Fibroblast of skin of right biceps (primary cell): ENCODE measurements at places on chromosomes 13 and 19.

DNA sequence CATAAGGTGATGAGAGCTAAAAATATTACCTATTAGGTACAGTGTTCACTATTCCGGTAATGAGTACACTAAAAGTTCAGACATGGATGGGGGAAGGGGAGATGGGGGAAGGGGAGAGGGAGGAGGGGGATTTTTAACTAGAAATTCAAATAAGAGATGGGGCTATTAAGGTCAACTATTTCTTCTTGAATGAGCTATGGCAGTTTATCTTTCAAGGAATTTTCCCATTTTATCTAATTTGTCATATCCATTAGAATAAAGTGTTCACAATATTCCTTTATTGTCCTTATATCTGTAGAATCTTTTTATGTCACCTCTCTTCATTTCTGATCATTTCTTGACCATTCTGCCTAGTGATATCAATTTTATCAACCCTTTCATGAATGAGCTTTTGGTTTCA, 362.4 kb downstream of the SUCLA2 start:
- DNase-seq = no peak

- no peak for DNase-seq
Observed at GRCh38 chr13:66853564-66853963, 376.6 kb downstream of the PCDH9 start.

GRCh38 chr19:33231511-33231910, 5.9 kb upstream of the SLC7A10 start:
- DNase-seq = no peak

- peak; percentile 63 for DNase-seq
Observed at GRCh38 chr19:47427241-47428176, 8.2 kb upstream of the MEIS3 start.

GRCh38 chr13:21777166-21777565, 106.3 kb downstream of the FGF9 start:
- DNase-seq = no peak

- no peak for DNase-seq
Observed at GRCh38 chr13:110057052-110057451, 249.9 kb downstream of the COL4A1 start.

- DNase-seq = no peak
Observed at GRCh38 chr19:40733149-40733548, 16.2 kb downstream of the ITPKC start.

- no peak for DNase-seq
Observed at GRCh38 chr13:111388851-111389500, 68.5 kb downstream of the TEX29 start.

DNA sequence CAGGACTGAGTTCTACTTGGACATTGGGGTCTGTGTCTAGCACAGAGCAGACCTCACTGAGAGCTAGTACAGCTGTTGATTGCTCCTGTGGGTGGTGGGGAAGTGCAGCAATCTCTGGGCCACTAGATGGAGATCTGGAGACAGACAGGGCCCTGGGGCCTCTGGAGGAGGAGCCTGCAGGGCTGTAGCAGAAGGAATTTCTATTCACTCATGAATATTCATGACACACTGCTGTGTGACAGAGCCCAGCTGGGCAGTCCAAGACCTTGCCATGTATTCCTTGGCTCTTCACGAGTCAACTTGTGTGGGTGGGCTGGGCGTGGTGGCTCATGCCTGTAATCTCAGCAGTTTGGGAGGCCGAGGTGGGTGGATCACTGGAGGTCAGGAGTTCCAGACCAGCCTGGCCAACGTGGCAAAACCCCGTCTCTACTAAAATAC, 37.5 kb downstream of the SUGP2 start:
- peak; percentile 72 for DNase-seq

- DNase-seq = no peak
Observed at GRCh38 chr13:80830431-80830830, 489.5 kb upstream of the SPRY2 start.

DNA sequence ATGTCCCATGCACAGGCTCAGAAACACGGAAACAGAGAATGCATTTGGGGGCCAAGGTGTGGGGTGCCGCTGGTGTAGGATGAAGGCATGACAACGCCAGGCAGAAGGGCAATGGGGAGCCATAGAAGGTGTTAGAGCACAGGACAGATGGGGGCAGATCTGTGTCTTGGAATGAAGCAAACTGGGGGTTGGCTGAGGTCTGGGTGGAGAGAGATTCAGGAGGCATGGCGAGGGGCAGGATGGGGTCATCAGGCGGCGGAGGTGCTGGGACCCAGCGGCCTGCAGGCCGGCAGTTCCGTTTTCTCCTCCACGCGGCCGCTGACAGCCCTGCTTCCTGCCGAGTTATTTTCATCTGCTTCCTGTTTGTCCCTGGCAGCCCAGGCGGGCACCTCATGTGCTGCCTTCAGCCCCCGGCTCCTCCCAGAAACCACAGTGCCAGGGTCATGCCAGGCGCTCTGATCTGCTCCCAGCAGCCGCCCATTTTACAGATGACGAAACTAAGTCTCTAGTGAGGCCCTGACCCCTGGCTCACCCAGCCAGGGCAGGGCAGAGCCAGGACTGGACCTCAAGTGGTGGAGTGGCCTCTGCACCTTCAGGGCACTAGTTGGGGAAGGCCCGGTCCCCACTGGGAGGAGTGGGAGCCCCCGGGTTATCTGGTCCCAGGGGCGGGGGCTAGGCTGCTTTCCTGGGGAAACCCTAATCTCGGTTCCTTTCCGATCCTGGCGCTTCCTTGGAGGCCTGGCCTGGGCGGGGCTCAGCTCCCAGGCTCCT, 2.2 kb downstream of the ARHGAP45 start:
- DNase-seq = no peak

DNA sequence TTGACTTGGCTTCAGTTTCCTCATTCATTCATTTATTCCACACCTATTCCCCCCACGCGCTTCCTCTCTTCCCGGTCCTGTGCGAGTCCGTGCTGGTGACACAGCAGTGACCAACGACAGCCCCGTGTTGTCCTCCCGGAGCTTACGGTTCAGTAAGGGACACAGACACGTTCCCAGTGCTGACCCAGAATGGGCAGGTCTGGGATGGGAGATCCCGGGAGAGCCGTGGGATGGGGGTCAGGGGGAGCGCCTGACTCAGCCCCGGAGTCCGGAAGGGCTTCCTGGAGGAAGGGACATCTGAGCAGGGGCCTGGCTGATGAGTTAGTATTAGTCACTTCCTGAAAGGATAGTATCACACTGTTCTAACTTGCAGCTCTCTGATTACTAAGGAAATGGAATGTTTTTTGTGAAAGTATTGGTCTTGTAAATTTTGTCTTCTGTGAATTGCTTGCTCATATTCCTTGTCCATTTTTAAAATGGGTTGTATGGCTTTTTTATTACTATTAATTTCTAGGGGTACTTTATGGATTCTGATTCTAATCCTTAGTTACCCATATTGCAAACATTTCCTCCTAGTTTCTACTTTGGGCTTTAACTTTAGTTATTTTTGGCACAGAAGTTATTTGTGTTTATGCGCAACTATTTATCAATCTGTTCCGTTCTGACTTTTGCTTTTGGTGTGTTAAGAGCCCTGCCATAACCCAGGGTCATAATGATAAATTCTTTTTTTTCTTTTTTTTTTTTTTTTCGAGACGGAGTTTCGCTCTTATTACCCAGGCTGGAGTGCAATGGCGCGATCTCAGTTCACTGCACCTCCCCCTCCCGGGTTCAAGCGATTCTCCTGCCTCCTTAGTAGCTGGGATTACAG, 708 bp upstream of the ERCC1 start:
- peak; percentile 96 for DNase-seq

DNA sequence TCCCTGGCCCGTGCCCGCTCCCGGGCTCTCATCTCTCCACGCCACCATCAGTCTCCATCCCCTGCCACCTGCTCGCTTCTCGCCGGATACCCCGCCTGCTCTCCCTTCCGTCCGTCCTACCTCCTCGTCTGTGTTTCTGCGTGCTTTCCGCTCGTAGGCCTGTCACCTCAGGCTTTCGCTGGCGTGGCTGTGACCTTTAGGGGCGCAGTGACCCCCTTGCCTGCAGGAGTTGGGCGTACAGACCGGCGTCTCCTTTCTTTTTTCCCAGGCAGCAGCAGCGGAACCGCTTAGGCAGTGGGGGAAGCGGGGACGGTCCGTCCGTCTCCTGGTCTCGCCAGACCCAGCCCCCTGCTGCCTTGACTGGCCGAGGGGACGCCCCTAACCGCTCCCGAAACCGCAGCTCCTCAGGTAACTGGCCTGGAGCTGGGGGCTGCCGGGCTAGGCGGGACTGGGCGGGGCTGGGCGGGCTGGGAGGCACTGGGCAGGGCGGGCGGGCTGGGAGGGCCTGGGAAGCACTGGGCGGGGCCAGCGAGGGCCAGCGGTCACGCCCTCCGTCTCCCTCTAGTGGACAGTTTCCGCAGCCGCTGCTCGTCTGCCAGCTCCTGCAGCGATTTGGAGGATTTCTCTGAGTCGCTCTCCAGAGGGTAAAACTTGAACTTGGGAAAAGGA, 6.3 kb downstream of the PGLYRP1 start:
- DNase-seq = peak; percentile 68

DNA sequence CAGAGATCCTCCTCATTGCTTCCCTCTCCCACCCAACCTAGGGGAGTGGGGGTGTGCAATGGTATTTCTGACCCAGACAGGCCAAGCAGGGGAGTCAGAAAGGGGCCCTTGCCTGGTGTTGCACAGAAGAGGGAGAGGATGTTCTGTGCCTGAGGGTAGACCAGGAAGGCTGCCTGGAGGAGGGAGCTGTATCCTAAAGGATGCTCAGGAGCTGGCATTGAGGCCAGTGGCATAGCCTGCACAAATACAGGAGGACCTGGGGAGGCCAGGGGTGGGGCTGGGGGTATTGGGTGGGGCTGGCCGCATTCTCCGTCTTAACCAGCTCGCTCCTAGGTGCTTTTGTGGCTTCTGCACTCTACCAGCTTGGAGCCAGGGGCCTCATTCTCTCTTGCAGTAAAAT, 4.4 kb downstream of the RNF225 start:
- DNase-seq = no peak

DNA sequence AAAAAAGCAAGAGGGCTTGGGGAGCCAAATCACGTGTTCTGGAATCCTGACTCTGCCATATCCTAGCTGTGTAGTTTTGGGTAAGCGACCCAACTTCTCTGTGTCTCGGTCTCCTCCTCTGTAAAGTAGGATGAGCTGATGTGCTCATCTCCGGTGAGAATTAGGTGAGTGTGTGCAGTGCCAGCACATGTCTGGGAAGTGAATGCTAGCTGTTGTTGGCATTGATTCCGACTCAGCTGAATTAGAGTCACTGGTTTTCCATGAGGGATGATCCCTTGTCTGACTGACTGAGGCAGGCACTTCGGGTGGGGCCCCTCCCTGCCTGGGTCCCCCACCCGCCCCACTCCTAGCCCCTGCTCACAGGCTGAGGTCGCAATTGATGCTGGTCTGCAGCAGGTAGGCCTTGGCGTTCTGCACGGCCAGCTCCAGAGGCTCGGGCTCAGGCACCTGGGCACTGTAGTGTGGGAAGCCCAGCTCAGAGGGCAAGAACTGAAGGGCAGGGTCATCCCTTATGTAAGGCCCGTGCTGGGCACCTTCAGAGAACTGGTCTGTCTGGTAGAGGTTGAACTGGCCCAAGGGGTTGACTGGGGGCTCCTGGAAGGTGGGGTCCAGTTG, 835 bp downstream of the RSPH6A start:
- DNase-seq = no peak

- DNase-seq = no peak
Observed at GRCh38 chr19:31385744-31386143, 36.5 kb upstream of the TSHZ3 start.

DNA sequence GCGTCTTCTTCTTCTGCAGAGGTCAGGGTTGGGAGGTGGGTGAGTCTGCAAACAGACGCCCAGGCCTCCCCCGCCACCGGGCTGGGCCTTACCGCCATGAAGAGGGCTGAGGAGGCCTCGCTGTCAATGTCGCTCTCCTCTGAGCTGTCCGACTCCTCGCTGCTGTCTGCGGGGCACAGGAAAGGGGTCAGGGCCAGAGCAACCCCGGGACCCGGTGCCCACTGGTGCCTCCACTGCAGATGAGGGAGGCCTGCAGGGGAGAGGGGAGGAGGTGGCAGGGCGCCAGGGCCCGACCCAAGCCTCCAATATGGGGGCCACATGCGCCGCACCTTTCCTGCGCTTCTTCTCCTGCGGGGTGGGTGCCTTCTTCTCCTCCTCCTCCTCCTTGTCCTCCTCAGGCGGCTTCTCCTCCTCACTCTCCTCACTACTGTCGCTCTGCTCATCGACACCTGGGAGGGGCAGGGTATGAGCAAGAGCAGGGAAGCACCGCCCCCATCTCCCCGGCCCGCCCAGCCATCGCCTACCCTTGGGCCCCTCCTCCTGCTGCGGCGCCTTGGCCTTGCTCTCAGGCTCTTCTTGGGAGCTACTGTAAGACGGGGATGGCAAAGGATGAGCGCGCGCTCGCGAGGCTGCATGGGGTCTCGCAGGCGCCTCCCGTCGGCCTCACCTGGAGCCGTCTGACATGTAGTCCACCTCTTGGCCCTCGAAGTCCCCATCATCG, 5.5 kb upstream of the PSPN start:
- no peak for DNase-seq

DNA sequence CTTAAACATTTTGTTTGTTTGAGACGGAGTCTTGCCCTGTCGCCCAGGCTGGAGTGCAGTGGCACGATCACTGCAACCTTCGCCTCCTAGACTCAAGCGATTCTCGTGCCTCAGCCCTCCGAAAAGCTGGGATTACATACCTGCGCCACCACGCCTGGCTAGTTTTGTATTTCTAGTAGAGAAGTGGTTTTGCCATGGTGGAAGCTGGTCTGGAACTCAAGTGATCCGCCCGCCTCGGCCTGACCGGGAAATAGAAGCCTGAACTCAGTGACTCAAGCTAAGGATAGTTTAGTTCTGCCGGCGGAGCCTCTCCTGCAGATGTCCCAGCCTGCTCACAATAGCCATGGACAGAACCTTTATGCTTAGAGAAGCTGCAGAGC, 53.0 kb upstream of the ZNF254 start:
- peak; percentile 62 for DNase-seq

DNA sequence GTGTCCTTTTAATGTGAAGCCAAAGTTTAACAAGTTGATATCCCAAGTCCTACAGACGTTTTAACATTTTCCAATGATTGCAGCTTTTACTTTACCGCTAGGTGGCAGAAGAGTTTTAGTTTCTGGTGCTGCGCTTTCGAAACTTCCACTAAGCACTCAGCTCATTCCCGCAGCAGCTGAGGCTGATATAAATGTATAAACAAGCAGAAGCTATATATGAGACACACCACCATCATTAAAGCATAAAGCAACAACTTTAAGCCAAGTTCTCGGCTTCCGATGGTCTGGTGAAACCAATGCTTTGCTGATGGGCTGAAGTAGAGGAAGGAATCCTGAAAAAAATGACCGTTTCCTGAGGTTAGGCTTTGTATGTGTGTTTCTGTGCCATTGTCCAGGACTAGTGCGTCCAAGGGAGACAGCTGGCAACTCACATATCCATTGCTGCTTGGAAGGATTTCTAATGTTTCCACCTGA, 753.9 kb downstream of the OLFM4 start:
- DNase-seq = peak; percentile 48

- no peak for DNase-seq
Observed at GRCh38 chr13:97182111-97182890, 39.8 kb upstream of the MBNL2 start.

DNA sequence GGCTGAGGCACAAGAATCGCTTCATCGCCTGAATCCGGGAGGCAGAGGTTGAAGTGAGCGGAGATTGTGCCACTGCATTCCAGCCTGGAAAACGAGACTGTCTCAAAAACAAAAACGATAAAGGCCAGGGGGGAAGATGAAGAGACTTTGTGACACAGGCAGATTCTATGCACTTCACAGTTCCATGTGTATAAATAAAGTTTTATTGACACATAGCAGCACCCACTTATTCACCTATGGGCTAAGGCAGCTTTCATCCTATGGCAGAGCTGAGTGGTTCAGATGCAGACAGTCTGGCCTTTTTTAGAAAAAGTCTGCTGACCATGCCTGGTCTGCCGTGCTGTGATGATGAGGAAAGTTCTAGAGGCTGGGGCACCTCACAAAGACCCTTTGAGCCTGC, 5.6 kb downstream of the LMNB2 start:
- DNase-seq = no peak
